Spleen (tissue), 13 donors: ENCODE measurements at places on chromosomes 11 and 22. TPM values are rescaled to one million over a fixed set of nuclear protein-coding genes. Genes with fewer than 3 reads are reported as not detected.
A peak's percentile ranks its signal among the peaks of the same experiment; 100 is the strongest.

DNA sequence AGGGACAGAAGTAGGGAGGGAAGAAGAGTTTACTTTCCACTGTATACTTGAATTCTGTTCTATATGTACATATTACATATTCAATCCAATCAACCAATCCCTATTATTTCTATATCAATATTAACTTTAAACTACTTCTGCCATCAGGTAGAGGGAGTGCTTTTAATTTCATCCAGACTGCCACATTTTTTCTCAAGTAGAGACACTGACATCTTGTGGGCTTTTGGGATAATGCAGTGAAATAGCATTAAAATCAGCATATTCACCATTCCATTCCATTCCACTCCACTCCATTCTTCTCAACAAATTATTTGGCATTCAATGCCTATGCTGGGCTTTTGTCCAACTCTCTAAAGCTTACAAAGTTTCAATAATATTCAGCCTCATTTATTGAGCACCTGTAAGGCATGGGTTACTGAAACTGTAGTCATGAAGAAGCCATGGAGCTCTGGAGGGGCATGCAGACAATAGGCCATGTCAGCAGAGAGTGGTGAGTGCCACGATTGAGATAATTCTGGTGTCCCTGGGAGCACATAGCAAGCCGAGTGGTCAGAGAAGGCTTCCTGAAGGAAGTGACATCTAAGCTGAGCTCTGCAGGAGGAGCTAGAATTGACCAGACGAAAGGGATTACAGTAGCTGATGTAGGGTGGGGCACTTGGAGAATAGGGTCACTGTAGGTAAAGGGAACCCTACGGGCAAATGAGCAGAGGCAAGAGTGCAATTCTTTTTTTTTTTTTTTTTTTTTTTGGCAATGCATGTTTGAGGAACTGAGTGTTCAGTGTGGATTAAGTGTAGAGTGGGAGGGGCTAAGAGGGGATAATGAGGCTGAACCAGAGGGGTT, 12.8 kb upstream of the CLPB start:
- H3K27me3 ChIP-seq, result no peaks in the 10 kb centered on the region
- H3K4me1 ChIP-seq, result no peaks in the 10 kb centered on the region
- H3K4me3 ChIP-seq, result no peak overlapping the region

- no peak for DNase-seq
- H3K27me3 ChIP-seq, result no peaks in the 10 kb centered on the region
- H3K27ac ChIP-seq, result no peak overlapping the region
- no peaks in the 10 kb centered on the region for H3K36me3 ChIP-seq
- H3K4me3 ChIP-seq, result no peak overlapping the region
- no peaks in the 10 kb centered on the region for H3K4me1 ChIP-seq
Observed at GRCh38 chr11:74279256-74279655, 32.2 kb downstream of the P4HA3 start.

GRCh38 chr11:124759266-124760204, 2.6 kb downstream of the ESAM start:
- no peaks in the 10 kb centered on the region for H3K36me3 ChIP-seq
- H3K27ac ChIP-seq, result peak overlapping the region; percentile 83
- H3K4me3 ChIP-seq, result peak overlapping the region; percentile 65
- H3K27me3 ChIP-seq, result peaks cover 53% of the 10 kb centered on the region

GRCh38 chr22:27748751-27749191, 52.8 kb downstream of the MN1 start:
- no peaks in the 10 kb centered on the region for H3K27me3 ChIP-seq
- peak; percentile 17 for DNase-seq
- no peak overlapping the region for H3K4me3 ChIP-seq
- H3K36me3 ChIP-seq, result no peaks in the 10 kb centered on the region

DNA sequence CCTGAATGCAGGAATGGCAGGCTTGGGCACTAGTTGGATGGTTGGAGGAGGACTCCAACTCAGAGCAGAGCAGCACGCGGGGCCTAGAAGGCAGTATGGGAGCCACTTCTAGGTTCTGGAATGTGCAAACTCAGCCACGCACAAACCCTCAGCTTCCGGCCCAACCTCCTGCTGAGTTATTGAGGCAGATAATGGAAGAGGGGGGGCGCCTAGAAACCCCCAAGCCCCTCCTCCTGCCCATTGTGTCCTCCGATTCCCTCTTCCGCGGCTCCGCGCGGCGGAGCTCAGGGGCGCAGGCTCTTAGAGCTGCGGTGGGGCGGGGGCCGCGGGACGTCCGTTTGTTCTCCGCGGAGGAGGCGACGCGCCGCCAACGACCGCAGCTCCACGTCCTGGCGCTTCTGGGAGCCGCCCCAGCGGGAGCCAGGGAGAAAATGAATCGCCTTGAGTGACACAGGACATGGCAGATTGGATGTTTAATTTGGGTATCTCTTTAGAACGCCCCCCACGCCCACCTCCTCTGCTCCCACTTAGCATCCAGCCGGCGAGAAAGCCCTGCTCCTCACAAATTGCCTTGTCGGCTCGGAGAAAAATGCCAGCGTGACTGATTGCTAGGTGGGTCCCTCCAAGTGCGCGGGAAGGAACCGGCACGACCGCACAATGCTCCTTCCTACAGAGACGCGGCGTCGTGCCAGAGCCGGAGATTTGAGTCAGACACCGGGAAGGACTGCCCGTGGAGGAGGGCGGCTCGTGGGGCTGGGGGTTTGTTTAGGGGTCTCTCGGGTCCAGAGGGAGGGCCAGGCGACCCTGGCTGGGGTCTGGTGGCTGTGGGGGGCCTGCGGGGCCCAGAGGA, 144.6 kb downstream of the NECTIN1 start:
- DNase-seq, result no peak
- H3K27ac ChIP-seq, result no peak overlapping the region
- H3K4me1 ChIP-seq, result peaks cover 16% of the 10 kb centered on the region
- H3K27me3 ChIP-seq, result peaks cover 10% of the 10 kb centered on the region
- H3K36me3 ChIP-seq, result no peaks in the 10 kb centered on the region

- H3K4me1 ChIP-seq, result no peaks in the 10 kb centered on the region
- H3K4me3 ChIP-seq, result no peak overlapping the region
- no peaks in the 10 kb centered on the region for H3K27me3 ChIP-seq
Observed at GRCh38 chr11:60130496-60130895, 42.0 kb downstream of the MS4A2 start.

GRCh38 chr22:50267591-50268390, 2.4 kb downstream of the MAPK11 start:
- peaks cover 39% of the 10 kb centered on the region for H3K4me1 ChIP-seq
- H3K27ac ChIP-seq, result no peak overlapping the region
- peaks cover 63% of the 10 kb centered on the region for H3K27me3 ChIP-seq

DNA sequence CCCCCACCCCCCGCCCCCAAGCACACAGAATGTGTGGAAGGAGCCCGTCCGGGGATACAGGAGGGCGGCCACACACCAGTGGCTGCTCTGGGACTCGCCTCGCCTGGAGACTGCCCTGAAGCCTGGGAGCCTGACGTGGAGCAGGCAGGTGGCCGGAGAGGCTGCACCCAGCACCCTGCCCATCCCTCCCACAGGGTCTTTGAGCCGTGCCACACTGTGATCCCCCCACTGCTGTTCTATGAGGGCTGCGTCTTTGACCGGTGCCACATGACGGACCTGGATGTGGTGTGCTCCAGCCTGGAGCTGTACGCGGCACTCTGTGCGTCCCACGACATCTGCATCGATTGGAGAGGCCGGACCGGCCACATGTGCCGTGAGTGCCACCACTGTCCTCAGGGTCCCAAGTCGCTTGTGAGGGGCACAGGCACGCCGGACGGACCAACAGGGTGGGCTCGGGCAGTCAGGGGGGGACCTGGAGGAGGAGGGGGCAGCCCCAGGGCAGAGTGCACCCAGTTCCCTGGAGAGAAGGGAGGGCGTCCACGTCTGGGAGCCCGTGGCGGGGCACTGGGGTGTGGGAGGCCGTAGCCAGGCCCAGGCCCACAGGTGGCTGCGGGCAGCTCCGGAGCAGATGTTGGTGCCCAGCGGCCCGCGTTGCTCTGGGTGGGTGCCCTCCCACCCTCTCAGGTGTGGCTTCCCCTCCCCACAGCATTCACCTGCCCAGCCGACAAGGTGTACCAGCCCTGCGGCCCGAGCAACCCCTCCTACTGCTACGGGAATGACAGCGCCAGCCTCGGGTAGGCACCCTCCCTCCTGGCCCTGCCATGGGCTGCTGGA, 27.0 kb upstream of the MUC5B start:
- DNase-seq, result peak; percentile 61
- no peaks in the 10 kb centered on the region for H3K27me3 ChIP-seq
- H3K4me3 ChIP-seq, result no peak overlapping the region

GRCh38 chr11:69683764-69684333, 8.7 kb upstream of the LTO1 start:
- no peak overlapping the region for H3K27ac ChIP-seq
- peaks cover 9% of the 10 kb centered on the region for H3K4me1 ChIP-seq
- peak; percentile 54 for DNase-seq

GRCh38 chr11:87022254-87022653, 15.5 kb upstream of the TMEM135 start:
- H3K36me3 ChIP-seq, result no peaks in the 10 kb centered on the region
- no peak overlapping the region for H3K4me3 ChIP-seq
- no peak for DNase-seq
- no peak overlapping the region for H3K27ac ChIP-seq
- H3K4me1 ChIP-seq, result no peaks in the 10 kb centered on the region

GRCh38 chr22:20967697-20968211, 699 bp downstream of the AIFM3 start:
- DNase-seq, result peak; percentile 74
- H3K4me3 ChIP-seq, result no peak overlapping the region
- H3K27me3 ChIP-seq, result no peaks in the 10 kb centered on the region
- H3K4me1 ChIP-seq, result peaks cover 11% of the 10 kb centered on the region

GRCh38 chr11:94825031-94825430, 56.9 kb downstream of the AMOTL1 start:
- H3K4me3 ChIP-seq, result no peak overlapping the region
- H3K4me1 ChIP-seq, result no peaks in the 10 kb centered on the region
- DNase-seq, result no peak
- H3K27ac ChIP-seq, result no peak overlapping the region
- H3K27me3 ChIP-seq, result no peaks in the 10 kb centered on the region

- H3K36me3 ChIP-seq, result peaks cover 51% of the 10 kb centered on the region
- no peak overlapping the region for H3K27ac ChIP-seq
- no peaks in the 10 kb centered on the region for H3K27me3 ChIP-seq
- peaks cover 97% of the 10 kb centered on the region for H3K4me1 ChIP-seq
- H3K4me3 ChIP-seq, result no peak overlapping the region
Observed at GRCh38 chr11:126348806-126349582, 6.5 kb upstream of the ST3GAL4 start.

- H3K4me1 ChIP-seq, result no peaks in the 10 kb centered on the region
- no peaks in the 10 kb centered on the region for H3K27me3 ChIP-seq
- no peak for DNase-seq
- H3K4me3 ChIP-seq, result no peak overlapping the region
Observed at GRCh38 chr11:59901306-59901705, 22.7 kb downstream of the OOSP3 start.

DNA sequence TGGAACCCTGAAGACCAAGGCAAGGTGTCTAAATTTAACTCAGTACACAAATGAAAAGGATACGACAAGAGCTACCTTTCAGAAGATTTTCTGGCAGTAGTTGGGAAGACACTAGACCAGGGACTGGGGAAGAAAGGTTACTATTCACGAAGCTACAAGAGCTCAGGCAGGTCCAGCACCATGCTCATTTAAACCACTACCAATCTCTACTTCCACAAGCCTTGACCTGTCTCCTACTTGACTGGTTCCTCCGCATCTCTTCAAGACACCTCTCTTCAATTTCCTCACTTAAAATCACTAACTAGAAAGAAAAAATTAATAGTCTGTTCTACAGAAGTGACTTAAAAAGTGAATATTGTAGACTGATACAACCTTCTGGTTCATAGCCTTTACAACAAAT, 22.9 kb downstream of the TCF20 start:
- no peaks in the 10 kb centered on the region for H3K27me3 ChIP-seq
- H3K36me3 ChIP-seq, result no peaks in the 10 kb centered on the region
- no peak for DNase-seq
- no peak overlapping the region for H3K27ac ChIP-seq
- H3K4me3 ChIP-seq, result no peak overlapping the region

GRCh38 chr11:114254571-114255146, 41.5 kb upstream of the NNMT start:
- H3K27me3 ChIP-seq, result no peaks in the 10 kb centered on the region
- H3K36me3 ChIP-seq, result no peaks in the 10 kb centered on the region
- peaks cover 17% of the 10 kb centered on the region for H3K4me1 ChIP-seq

GRCh38 chr22:29004647-29005371, 56.8 kb downstream of the C22orf31 start:
- H3K36me3 ChIP-seq, result no peaks in the 10 kb centered on the region
- DNase-seq, result no peak
- H3K27me3 ChIP-seq, result no peaks in the 10 kb centered on the region
- peaks cover 7% of the 10 kb centered on the region for H3K4me1 ChIP-seq
- H3K27ac ChIP-seq, result no peak overlapping the region

- H3K4me3 ChIP-seq, result no peak overlapping the region
- H3K36me3 ChIP-seq, result no peaks in the 10 kb centered on the region
- no peak for DNase-seq
- H3K4me1 ChIP-seq, result no peaks in the 10 kb centered on the region
- no peak overlapping the region for H3K27ac ChIP-seq
Observed at GRCh38 chr11:111310088-111310487, 11.7 kb downstream of the POU2AF3 start.

GRCh38 chr11:80024119-80024518, 583.3 kb upstream of the TENM4 start:
- H3K4me3 ChIP-seq, result no peak overlapping the region
- H3K4me1 ChIP-seq, result no peaks in the 10 kb centered on the region
- no peaks in the 10 kb centered on the region for H3K27me3 ChIP-seq

- no peaks in the 10 kb centered on the region for H3K4me1 ChIP-seq
- DNase-seq, result no peak
- no peak overlapping the region for H3K4me3 ChIP-seq
- no peak overlapping the region for H3K27ac ChIP-seq
- no peaks in the 10 kb centered on the region for H3K36me3 ChIP-seq
Observed at GRCh38 chr11:64095273-64095817, 59.6 kb downstream of the FLRT1 start.

DNA sequence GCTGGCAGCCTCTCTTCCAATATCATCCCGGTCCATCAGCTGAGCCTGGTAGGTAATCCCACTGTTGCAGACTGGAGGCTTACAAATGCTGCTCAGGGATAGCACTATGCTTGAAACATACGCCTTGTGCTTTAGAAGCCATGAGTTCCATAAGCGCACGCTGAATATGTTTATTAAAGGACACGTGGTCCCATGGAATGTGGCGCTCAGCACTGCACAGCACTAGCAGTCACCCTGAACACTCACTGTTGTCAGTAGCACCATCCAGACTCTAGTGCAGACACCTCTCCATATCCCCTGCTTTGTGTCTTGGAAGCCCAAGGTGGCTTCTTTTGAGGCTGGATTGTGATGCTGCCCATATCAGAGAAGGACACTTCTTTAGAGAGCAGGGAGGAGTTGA, 120.9 kb downstream of the MAML2 start:
- no peak overlapping the region for H3K4me3 ChIP-seq
- no peaks in the 10 kb centered on the region for H3K36me3 ChIP-seq
- no peaks in the 10 kb centered on the region for H3K27me3 ChIP-seq
- DNase-seq, result no peak

- H3K27me3 ChIP-seq, result no peaks in the 10 kb centered on the region
- DNase-seq, result peak; percentile 74
- H3K4me3 ChIP-seq, result no peak overlapping the region
- H3K27ac ChIP-seq, result peak overlapping the region; percentile 67
- H3K36me3 ChIP-seq, result no peaks in the 10 kb centered on the region
Observed at GRCh38 chr22:26610072-26610958, 7.5 kb downstream of the CRYBB1 start.

- no peak for DNase-seq
- H3K36me3 ChIP-seq, result no peaks in the 10 kb centered on the region
- H3K27me3 ChIP-seq, result no peaks in the 10 kb centered on the region
Observed at GRCh38 chr11:132405728-132406127, 1035.3 kb downstream of the NTM start.

Gene MYO18B
- total RNA-seq, result 0.79 TPM

Gene SERHL2
- 1.8 TPM for total RNA-seq

Gene FAM111B
- total RNA-seq, result 4.6 TPM

Gene APOL1
- total RNA-seq, result 34.3 TPM

Gene CARNS1
- 2.8 TPM for total RNA-seq

Gene CEND1
- not detected for total RNA-seq

Gene OMP
- not detected for total RNA-seq
